OCI-LY7 (cell line): ENCODE measurements at places on chromosomes 6 and 20.

- DNase-seq, result no peak
Observed at GRCh38 chr20:2946988-2947961, 74.0 kb downstream of the PTPRA start.

GRCh38 chr6:53378208-53378607 is 29.5 kb upstream of the ELOVL5 start:
- DNase-seq, result no peak

- no peak for DNase-seq
Observed at GRCh38 chr20:57265336-57265996, 975 bp downstream of the BMP7 start.

DNA sequence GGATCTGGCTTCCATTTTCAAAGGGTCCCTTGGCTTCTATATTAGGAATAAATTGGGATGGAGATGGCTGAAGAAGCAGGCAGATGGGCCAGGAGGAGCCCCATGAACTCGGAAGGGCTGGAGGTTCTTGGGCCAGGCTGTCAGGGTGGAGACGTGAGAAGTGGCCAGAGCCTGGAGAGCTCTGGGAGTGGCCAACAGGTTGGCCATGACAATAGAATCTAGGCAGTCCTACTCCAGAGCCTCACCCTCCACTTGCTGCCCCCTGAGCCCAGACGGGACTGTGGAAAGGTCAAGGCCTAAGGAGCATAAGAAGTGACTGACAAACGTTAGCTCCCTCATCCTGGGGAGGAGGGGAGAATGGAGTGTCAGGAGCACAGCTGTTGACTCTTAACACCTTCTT is 62.1 kb downstream of the STK35 start:
- no peak for DNase-seq

GRCh38 chr6:110044096-110044495 is 66.0 kb downstream of the GPR6 start:
- no peak for DNase-seq

- DNase-seq, result no peak
Observed at GRCh38 chr6:104159045-104159618, 700.6 kb downstream of the HACE1 start.

GRCh38 chr6:33981421-33981820 is 164.5 kb downstream of the GRM4 start:
- no peak for DNase-seq

GRCh38 chr20:11807054-11808048 is 110.3 kb upstream of the BTBD3 start:
- no peak for DNase-seq
